Left ventricle myocardium superior (tissue), 1 donor: ENCODE measurements at places on chromosomes 5 and 9.

DNA sequence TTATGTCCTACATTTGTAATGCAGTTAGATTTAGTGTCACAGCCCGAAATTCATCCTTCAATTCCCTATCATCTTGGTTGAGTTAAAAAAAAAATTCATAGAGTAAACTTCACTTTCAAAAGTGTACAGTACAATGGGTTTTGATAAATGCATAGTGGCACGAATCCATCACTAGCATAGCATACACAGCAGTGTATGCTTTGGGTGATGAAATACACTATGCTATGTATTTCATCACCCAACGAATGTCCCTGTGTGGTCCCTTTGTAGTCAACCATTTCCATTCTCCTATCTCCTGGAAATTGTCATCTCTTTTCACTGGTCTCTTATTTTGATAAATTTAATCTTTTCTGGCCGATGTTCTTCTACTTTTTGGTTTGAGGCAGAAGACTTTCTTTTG lies 129.4 kb upstream of the BASP1 start:
- no peak for DNase-seq

- no peak for DNase-seq
Measured at GRCh38 chr5:133440467-133441115, 171.8 kb downstream of the FSTL4 start.

- DNase-seq, result no peak
Measured at GRCh38 chr9:23598994-23599393, 227.0 kb downstream of the ELAVL2 start.

GRCh38 chr5:152329207-152329606 lies 75.9 kb downstream of the NMUR2 start:
- DNase-seq, result no peak

DNA sequence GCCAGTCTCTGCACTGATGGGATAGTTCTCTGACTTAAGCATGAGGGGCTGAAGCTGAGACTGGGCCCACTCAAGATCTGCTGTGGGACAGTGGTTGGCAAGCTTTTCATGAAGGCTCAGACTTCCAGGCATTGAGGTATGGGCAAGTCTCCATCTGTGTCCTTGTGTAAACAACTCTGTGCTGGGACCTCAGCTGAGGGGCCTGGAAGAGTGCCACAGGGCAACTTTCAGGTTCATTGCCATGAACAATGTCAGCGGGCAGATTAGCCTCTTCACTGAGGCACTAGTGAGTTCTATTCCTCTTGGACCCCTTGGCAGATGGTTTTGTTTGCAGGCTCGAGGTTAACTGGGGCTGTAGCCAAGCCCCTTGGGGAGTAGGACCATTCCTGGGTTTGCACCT lies 127.1 kb downstream of the MRPS30 start:
- DNase-seq, result no peak

DNA sequence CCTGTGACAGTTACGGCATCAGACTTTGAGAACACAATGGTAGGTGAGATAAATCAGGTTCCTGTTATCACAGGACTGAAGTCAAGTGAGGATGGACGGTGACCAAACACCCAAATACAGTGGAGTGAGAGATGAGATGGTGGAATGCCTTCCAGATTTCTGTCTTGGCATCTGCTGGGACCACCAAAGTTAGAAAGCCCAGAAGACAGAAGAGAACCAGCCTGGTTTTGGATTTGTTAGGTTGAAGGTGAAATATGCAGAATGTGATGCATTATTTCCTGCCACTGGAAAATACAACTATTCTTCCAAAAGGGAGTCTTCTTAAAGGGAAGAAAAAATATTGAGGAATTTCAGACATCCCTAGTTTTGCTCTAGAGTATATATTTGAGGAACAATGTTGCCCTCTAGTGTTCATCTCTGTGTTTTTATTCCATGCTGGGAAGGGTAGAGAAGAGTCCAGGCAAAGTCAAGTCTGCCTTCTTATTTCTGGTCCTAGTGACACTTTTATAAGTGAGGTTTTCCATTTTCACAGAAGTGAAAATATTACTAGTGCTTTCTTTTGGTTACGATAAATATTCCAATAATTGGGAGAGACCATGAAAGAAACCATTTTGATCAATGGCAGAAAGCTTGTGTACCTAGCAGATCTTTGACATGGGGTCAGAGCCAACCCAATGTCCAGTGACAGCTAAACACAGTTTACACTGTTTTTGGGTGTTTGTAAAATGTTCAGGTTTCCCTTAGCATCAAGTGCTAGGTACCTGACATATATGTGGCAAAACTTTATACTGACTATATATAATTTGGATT lies 142.3 kb upstream of the ANKH start:
- no peak for DNase-seq

- DNase-seq, result no peak
Measured at GRCh38 chr9:38768351-38768761, 48.4 kb upstream of the FAM240B start.

DNA sequence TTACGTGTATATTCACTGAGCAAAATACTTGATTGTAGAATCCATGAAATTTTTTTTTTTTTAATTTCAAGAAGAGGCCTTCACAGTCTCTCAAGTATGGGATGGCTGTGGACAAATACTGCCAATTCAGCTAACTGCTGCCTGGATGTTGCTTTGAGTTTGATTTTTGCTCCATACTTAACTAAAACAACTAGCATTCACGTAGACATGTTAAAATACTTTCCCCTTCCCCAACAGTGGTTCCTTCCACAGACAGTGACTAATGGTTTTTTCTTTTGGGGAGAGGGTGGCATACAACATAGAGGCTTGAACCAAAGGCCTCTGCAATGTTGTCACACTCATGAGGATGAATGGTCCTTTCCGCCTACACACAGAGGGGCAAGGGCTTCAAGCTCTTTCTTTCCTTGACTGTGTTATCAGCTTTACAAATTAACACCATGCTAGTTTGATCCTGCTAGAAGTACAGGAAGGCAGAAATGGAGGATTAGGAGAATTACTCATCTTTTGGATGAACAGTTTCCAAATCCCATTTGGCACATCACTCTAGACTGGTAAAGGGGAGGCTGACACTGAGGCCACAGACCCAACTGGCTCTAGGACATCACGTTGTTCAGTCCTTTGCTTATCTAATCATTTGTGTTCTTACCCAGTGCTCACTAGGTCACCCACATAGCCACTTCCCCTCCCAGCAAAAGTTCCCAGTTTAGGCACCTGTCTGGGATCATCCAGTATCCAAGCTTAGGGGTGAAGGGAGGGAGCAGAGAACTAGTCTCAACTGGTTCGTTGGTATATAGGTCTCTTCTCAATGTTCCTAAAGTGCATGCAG lies 1.8 kb upstream of the LEAP2 start:
- no peak for DNase-seq

GRCh38 chr5:160092960-160093707 lies 26.1 kb downstream of the PWWP2A start:
- DNase-seq, result no peak
